ENCODE measurements at places on chromosomes 5 and 9. TPM values are rescaled to one million over a fixed set of nuclear protein-coding genes. Genes with fewer than 3 reads are reported as not detected.

- no peak overlapping the region for H3K4me3 ChIP-seq
- DNase-seq: no peak
- H3K27me3 ChIP-seq: no peaks in the 10 kb centered on the region
These were observed 364.6 kb downstream of the NPR3 start for GRCh38 chr5:33075731-33076130.

DNA sequence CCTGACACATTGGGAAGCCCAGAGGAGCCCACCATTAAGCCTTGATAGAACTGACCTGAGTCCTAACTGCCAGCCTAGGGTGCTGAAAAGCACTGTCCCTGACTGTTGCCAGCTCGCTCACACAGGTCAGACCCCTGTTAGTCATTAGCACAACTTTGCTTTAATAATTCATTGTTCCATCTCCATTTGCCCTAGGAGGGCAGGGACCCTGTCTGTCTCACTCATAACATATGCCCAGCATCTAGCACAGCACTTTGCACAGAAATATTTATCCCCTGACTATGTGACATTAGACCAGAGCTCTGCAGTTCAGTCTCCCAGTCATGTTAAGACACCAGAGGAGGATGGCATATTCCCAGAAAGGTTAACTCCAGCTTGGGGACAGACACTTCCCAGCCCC is 61.8 kb upstream of the STXBP1 start:
- H3K27me3 ChIP-seq: no peaks in the 10 kb centered on the region
- no peaks in the 10 kb centered on the region for H3K36me3 ChIP-seq
- no peak overlapping the region for H3K4me3 ChIP-seq
- peaks cover 7% of the 10 kb centered on the region for H3K4me1 ChIP-seq
- DNase-seq: no peak

DNA sequence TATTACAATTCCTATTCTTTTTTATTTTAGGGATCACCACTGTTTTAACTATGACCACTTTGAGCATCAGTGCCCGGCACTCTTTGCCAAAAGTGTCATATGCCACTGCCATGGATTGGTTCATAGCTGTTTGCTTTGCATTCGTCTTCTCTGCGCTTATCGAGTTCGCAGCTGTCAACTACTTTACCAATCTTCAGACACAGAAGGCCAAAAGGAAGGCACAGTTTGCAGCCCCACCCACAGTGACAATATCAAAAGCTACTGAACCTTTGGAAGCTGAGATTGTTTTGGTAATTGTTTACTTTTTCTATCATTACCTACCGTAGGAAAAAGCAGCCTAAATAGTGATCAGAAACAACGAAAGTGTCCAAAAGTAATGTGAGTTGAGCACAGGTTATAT is 6.4 kb downstream of the GABRA6 start:
- no peak overlapping the region for H3K4me3 ChIP-seq
- no peak for DNase-seq
- H3K27ac ChIP-seq: no peak overlapping the region
- no peaks in the 10 kb centered on the region for H3K4me1 ChIP-seq
- no peaks in the 10 kb centered on the region for H3K27me3 ChIP-seq

GRCh38 chr5:132754947-132755346 is 7.7 kb downstream of the CCNI2 start:
- H3K4me3 ChIP-seq: no peak overlapping the region
- H3K4me1 ChIP-seq: no peaks in the 10 kb centered on the region
- no peaks in the 10 kb centered on the region for H3K36me3 ChIP-seq
- H3K27ac ChIP-seq: no peak overlapping the region

GRCh38 chr5:29720954-29721353 is 1472.5 kb upstream of the CDH6 start:
- H3K27ac ChIP-seq: no peak overlapping the region
- no peaks in the 10 kb centered on the region for H3K4me1 ChIP-seq
- no peaks in the 10 kb centered on the region for H3K27me3 ChIP-seq
- no peak for DNase-seq

GRCh38 chr5:60541980-60542379 is 158.0 kb downstream of the DEPDC1B start:
- no peaks in the 10 kb centered on the region for H3K36me3 ChIP-seq
- no peak overlapping the region for H3K4me3 ChIP-seq
- H3K4me1 ChIP-seq: no peaks in the 10 kb centered on the region
- H3K27ac ChIP-seq: no peak overlapping the region
- DNase-seq: no peak

- no peaks in the 10 kb centered on the region for H3K27me3 ChIP-seq
- no peaks in the 10 kb centered on the region for H3K36me3 ChIP-seq
These were observed 295.5 kb upstream of the EFNA5 start for GRCh38 chr5:107966201-107966600.

- DNase-seq: no peak
- no peak overlapping the region for H3K27ac ChIP-seq
- no peaks in the 10 kb centered on the region for H3K27me3 ChIP-seq
These were observed 59.4 kb downstream of the FBN2 start for GRCh38 chr5:128478386-128479368.

The ZNF454 gene
- total RNA-seq: not detected

The PDGFRB gene
- total RNA-seq: 9.8 TPM

- no peak overlapping the region for H3K27ac ChIP-seq
- H3K4me1 ChIP-seq: no peaks in the 10 kb centered on the region
These were observed 15.4 kb upstream of the ANGPTL2 start for GRCh38 chr9:127137640-127138360.
